ENCODE measurements at places on chromosomes 11 and 22.

DNA sequence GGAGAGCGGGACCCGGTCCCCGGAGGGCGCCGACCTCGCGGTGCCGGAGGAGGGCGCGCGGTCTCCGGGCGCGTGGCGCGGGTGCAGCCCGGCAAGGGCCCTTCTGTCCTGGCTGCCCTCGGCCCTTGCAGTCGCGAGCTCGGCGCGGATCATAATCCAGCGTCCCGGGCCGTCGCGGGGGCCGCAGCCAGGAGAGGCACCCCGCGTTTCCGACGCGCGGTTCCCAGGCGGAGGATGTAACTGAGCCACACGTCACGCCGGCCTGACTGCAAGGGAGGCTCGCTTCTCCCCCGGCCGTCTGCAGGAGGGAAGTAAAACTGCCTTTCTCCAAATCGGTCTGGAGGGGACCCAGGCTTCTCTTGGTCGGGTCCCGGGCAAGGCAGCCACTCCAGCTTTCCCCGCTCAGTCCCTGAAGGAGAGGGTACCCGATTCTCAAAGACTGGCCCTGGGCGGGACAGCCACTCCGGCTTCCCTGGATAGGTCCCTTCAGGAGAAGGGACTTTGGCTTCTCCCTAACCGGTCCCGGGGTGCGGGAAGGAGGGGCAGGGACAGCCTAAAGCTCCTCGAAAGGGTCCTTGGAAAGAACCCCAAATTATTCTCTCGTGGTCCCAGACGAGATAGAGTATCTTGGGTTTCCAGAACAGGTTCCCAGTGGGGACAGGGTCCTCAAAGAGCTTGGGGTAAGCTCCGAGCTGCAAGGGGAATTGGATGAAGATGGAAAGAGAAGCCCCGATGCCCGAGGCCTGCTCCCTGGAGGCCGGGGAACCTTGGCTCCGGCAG is 836 bp downstream of the SPON1 start:
- no peak for DNase-seq

- no peak for DNase-seq
Measured at GRCh38 chr11:62707277-62707861, at the start of the genes BSCL2 and GNG3. Gene BSCL2, minus strand, starts transcription at chr11:62707424. Its CDS starts 229 bp downstream, at chr11:62707195. Gene GNG3, plus strand, starts transcription at chr11:62707676. Its CDS starts 620 bp downstream, at chr11:62708296.

DNA sequence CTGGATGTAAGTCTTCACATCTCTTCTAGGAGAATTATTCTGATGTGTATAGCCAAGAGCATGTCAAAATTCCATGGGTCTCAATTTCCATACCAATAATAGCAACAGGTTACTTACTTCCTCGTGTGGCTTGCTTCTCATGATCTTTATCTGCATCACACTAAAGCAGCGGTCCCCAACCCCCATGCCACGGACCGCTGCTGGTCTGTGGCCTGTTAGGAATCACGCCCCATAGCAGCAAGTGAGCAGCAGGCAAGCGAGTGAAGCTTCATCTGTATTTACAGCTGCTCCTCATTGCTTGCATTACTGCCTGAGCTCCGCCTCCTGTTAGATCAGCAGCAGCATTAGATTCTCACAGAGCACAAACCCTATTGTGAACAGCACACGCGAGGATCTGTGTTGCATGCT is 28.9 kb upstream of the SLC25A1 start:
- DNase-seq, result no peak

DNA sequence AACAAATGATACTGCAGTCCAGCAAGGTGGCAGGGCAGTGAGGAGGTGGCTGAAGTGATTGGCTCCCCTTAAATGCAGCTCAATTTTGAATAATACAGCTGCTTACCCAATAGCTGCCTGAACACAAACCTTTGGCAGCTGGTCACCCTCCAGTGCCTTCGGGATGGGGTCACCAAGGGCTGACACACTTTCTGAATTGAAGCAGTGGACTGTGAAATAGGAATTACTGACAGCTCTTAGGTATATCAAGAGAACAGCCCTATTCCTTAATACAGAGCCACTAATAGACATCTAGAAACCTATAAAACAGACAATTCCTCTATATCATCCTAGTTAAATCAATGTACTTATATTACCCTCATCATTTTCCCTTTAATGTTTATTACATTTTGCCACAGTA is 474.2 kb upstream of the KIRREL3 start:
- DNase-seq, result no peak

- no peak for DNase-seq
Measured at GRCh38 chr11:3123761-3124733, 41.1 kb downstream of the OSBPL5 start.

DNA sequence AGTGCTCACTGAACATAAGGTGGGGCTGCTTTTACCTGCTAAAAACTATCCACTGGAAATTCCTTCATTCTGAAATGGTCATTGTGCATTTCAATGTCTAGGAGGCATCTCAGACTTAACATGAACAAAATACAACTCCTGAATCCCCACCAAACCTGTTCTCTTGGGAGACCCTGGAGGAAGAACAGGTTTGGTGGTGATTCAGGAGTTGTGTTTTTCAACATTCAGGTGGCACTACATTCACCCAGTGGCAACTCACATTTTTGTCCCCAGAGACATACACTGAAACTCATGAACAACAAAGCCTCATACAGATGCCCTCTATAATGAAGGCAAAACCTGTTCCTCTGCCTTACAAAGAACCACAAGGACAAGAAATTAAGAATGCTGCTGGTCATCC is 64.3 kb upstream of the CYP2D6 start:
- DNase-seq, result no peak

- DNase-seq, result no peak
Measured at GRCh38 chr11:279966-280705, 1.9 kb downstream of the NLRP6 start.
